Thyroid gland (tissue), 4 donors: ENCODE measurements at places on chromosomes 3 and 15. TPM values are rescaled to one million over a fixed set of nuclear protein-coding genes. Genes with fewer than 3 reads are reported as not detected.
A peak's percentile ranks its signal among the peaks of the same experiment; 100 is the strongest.

DNA sequence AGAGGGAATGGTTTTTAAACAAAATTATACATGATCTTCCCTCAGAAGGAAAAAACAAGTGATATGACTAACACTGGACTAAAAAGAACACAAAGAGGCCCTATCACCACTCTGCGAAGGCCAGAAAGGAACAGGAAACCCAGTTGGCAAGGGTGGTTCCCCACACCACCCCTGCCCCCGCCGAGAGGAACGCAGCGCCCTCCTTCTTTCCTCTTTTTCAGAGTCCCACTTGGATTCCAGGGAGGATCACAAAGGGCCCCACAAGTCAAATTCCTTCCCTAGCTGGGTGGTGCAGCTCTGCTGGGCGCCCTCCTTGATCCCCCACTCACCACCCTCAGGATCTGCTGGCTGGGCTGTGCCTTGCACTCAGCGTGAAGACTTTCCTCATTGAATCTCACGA lies 29.8 kb downstream of the PLA1A start:
- H3K36me3 ChIP-seq, result no peaks in the 10 kb centered on the region
- peak overlapping the region; percentile 10 for H3K27ac ChIP-seq
- H3K27me3 ChIP-seq, result no peaks in the 10 kb centered on the region
- no peak for DNase-seq

- no peak for DNase-seq
- no peak overlapping the region for H3K27ac ChIP-seq
- H3K27me3 ChIP-seq, result no peaks in the 10 kb centered on the region
- no peak overlapping the region for H3K4me3 ChIP-seq
- H3K4me1 ChIP-seq, result no peaks in the 10 kb centered on the region
- H3K36me3 ChIP-seq, result no peaks in the 10 kb centered on the region
These were observed 1168.6 kb upstream of the ALCAM start for GRCh38 chr3:104198131-104198530.

DNA sequence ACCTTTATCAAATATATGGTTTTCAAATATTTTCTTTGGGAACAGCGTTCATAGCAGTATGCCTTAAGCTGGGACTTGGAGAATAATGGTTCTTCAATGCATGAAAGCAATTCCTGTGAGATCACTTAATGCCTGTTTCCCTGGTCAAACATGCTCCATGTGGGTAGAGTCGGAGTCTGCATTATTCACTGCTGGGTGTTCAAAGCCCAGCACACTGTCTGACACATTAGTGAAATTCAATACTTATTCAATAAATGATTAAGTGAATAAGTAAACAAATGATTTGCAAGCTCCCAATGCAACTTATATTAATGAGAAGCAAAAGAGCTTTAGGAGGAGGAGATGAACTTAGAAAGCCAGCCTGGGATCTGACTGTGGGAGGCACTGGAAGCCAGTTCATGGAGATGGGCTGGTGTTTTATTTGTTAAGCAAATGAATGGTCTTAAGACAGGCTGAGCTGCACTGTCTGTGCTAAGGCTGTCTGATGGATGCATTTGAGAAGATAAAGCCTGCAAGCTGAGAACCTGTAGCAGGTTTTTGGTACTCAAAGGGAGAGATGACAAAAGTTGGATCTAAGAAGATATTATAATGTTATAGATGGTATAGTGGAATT lies 490.8 kb downstream of the MCTP2 start:
- H3K27ac ChIP-seq, result no peak overlapping the region
- H3K4me1 ChIP-seq, result no peaks in the 10 kb centered on the region
- no peak for DNase-seq
- no peaks in the 10 kb centered on the region for H3K36me3 ChIP-seq
- H3K27me3 ChIP-seq, result no peaks in the 10 kb centered on the region

DNA sequence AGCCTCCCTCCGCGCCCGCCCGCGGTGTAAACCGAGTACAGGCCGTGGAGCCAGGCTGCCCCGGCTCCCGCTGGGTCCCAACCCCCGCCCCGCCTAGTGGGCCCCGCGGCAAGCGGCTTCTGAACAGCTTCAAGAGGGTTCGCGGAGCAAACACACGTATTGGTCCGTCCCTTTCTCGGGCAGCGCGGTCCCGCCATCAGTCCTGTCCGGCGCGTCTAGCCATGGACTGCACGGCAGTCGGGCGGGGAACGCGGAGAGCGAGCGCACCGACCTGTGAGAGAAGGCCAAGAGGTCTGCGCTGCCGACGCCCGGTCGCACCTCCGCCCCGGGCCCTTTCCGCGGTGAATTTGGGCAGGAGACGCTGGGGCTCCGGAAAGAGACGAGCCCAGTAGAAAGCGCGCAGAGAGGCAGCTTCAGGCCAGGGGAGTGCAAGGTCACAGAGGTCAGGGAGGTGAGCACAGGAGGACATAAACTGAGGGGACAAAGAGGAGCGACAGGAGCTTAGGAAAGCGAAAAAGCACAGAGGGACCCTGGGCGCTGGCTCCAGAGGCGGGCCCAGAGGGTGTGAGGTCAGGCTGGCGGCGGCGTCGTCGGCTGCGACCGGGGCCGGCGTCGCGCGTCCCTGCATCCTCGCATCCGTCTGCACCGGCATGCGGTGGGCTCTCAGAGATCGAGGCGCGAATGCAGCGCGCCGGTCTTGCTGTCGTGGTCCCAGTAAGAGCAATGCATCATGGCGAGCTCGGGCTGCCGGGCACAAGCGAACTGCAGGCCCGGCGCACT lies 1.8 kb downstream of the FOXL2 start:
- no peak overlapping the region for H3K4me3 ChIP-seq
- H3K36me3 ChIP-seq, result no peaks in the 10 kb centered on the region
- peaks cover 27% of the 10 kb centered on the region for H3K4me1 ChIP-seq
- H3K27ac ChIP-seq, result no peak overlapping the region

- no peak overlapping the region for H3K4me3 ChIP-seq
- no peaks in the 10 kb centered on the region for H3K36me3 ChIP-seq
- DNase-seq, result no peak
- H3K4me1 ChIP-seq, result no peaks in the 10 kb centered on the region
- no peaks in the 10 kb centered on the region for H3K27me3 ChIP-seq
These were observed 7.6 kb upstream of the FOXP1 start for GRCh38 chr3:71591101-71591500.

DNA sequence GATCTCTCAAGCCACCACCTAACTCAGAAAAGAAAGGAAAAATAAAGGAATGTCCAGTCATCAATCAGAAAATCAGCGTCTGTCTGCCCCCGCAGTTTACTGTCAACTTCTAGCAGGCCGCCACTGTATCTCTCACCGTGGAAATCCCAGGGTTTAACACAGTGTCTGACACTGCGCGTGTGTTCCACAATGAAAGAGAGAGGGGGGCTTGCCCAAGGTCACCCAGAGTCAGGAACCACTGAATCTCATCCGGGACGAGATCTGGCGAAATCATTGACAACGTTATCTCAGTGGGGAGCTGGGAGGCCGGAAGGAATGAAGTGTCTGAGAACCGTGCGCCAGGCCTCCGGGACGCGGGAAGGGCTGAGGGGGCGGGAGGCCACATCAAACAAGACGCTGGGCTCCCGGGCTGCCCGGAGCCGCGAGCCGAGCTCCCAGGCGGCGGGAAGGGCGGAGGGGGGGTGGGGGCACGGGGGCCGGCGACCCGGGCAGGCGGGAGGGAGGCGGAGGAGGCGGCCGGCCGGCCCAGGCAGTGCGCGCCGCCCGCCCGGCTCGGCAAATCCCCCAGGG lies 2.2 kb upstream of the HES1 start:
- H3K4me1 ChIP-seq, result peaks cover 27% of the 10 kb centered on the region
- DNase-seq, result peak; percentile 68
- peaks cover 4% of the 10 kb centered on the region for H3K36me3 ChIP-seq

DNA sequence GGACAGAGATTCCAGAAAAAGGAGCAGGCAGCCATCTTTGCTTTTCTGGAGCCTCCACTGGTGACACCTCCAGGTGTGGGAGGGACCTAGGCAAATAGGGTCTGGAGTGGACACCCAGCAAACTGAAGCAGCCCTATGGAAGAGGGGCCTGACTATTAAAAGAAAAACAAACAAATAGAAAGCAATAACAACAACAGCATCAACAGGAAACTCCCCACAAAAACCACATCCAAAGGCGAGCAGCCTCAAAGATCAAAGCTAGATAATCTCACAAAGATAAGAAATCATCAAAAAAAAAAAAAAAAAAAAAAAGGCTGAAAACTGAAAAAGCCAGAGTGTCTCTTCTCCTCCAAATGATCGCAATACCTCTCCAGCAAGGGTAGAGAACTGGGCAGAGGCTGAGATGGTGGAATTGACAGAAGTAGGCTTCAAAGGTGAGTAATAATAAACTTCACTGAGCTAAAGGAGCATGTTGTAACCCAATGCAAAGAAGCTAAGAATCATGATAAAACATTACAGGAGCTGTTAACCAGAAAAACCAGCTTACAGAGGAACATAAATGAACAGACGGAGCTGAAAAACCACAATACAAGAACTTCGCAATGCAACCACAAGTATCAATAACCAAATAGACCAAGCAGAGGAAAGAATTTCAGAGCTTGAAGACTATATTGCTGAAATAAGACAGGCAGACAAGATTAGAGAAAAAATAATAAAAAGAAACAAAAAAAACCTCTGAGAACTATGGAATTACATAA lies 225.4 kb downstream of the CTNNB1 start:
- no peak overlapping the region for H3K4me3 ChIP-seq
- no peaks in the 10 kb centered on the region for H3K36me3 ChIP-seq
- no peak for DNase-seq
- H3K4me1 ChIP-seq, result no peaks in the 10 kb centered on the region
- H3K27me3 ChIP-seq, result no peaks in the 10 kb centered on the region

The SKOR1 gene
- total RNA-seq, result 0.49 TPM

The ZMYND10 gene
- 3.6 TPM for total RNA-seq

The RBPMS2 gene
- 3.3 TPM for total RNA-seq

The RCCD1 gene
- 8.9 TPM for total RNA-seq

The PIF1 gene
- total RNA-seq, result 0.54 TPM
